ENCODE measurements at places on chromosomes 6 and 20.

DNA sequence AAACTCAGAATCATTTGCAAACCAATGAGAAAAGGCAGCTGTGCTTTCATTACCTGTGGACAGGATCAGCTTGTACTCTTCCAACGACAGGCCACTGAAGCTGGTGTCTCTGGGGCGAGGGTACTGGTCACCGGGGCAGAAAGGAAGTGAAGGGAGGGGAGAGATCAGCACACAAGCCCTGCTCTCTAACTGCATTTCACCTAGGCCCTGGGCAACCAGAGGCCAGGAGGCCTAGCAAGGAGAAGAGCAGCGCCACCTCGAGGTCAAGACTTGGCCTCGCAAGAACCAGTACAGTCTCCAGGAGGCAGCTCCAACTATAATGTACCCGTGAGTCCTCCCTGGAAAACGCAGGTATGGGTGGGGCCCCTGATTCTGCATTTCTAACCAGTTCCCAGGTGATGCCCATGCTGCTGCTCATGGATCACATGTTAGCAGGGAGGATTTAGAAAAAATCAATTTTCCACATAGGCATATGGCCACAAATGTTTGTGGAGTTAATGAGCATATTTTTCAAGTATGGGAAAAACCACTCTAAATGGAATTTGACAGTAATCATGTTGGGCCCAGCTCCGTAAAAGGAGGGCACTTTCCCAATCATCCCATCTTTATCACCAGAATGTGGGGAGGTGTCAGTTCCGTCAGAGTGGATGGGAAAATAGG lies 11.0 kb downstream of the UQCC2 start:
- peak; percentile 52 for DNase-seq

DNA sequence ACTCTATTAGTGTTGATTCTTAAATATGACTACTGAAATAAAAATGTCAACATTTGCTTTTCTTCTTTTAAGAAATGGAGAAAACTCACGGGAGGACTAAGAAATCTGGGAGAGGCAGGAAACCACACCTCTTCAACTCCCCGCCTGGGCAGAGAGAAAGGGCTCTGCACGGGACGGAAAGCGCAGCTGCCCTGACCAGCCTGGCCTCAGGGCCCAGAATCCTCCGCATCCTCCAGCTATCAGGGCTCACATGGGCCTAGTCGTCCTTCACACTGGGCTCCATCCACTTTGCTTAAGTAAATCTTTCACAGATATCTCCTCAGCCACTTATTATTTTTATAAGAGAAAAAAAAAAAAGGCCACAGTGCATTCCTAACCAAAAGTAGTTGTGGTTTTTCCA lies 215.1 kb downstream of the TBXT start:
- no peak for DNase-seq

DNA sequence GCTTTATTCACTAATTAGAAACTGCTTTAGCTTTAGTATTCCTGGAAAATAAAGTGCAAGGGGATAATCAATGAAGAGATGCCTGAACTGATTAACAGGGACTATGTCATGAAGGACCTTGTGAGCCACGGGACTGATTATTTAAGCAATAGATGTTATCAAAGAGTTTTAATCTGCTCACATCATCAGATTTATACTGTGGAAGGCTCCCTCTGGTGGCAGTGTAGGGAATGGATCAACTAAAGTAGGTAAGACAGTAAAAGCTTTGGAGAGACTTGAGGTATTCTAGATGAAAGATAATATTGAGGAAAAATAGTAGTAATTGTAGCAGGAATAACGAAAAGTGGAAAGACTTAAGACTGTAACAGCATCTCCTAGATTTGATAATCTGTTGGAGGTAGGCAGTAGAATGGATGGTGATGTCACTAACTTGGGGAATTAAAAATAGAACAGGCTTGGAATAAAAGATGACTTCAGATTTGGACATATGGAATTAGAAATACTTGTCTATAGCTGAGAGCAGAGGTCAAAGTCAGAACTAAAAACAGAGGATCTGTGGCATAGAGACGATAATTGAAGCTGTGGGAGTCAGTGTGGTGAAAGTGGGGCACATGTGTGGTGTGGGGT lies 80.3 kb upstream of the HTR1E start:
- no peak for DNase-seq

DNA sequence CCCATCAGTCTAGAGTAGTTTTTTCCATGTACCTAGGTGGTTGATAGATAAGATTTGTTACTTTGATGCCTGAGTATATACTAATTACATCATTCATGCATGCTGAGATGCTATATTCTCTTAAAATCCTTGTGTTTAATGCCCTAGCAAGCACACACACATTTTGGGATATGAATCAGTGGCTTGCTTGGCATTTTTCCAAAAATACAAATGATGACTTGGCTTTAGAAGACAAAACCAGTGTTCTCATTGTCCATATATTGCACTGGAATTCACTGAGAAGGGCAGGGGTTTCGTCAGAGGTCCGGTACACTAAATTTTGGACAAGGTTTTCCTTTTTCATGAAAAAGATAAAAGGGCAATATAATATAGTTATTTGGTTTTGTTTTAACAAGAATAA lies 24.9 kb downstream of the GTPBP2 start:
- DNase-seq = no peak

GRCh38 chr20:58647796-58648501 lies 3.1 kb upstream of the STX16 start:
- no peak for DNase-seq

GRCh38 chr6:33029328-33030184 lies 20.2 kb upstream of the HLA-DOA start:
- no peak for DNase-seq
